Mesothelial cell of epicardium (in vitro differentiated cells): ENCODE measurements at places on chromosomes 5 and 9.

GRCh38 chr5:89703817-89704216, 705.7 kb downstream of the CETN3 start:
- no peak for DNase-seq

DNA sequence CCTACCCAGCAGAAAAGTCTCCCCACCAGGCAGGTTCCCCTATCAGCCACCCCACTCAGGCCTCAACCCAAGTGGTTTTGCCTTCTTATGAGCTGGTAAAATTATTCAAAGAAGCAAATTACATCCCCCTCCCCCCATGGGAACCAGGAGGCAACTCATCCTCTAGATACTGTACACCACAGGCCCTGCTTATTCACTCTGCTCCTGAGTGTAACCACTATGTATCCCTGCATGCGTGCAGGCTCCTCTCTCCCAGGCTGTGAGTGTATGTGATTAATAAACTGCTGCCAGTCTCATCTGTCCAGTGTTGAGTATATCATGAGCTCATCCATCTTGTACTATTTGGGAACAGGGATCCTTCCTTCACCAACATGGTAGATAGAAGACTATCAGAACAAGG, 8.6 kb downstream of the KCTD16 start:
- no peak for DNase-seq

- DNase-seq, result no peak
These were observed 458.2 kb downstream of the TMEM232 start for GRCh38 chr5:110268283-110268682.

DNA sequence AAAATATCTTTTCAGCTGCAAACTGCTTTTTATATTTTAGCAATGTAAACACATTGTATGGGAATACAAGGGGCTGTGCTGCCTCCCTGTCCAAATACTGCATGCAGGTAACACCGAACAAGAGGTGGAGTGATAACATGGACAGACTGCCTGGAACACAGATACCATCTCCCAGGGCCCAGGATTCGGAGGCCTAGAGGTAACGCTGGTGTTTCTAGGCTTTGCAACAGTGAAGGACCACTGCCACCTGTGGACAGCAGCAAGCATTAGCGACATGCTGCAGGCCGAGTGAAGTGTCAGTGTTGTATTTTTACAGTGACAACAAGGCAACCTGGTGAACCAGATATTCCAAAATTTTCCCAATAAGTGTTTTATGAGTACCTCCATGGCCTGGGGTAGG, 379.1 kb downstream of the DMRT2 start:
- no peak for DNase-seq

DNA sequence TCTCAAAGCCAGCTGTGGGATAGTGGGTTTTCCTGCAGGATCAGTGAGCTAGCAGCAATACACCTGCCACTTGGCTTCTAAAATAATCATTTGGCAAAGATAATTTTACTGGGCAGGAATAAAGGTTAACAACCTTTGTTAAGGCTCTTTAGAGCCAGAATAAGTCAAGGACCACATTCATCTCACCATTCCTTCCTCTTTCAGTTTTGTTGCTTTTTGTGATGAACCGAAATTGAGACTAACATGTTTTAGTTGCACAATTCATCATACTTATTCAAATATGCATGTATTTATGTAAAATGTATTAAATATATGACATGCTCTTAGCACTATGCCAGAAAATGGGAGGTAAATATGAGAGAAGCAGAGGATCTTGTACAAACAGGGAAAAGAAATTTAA, 824.4 kb upstream of the TYRP1 start:
- no peak for DNase-seq

DNA sequence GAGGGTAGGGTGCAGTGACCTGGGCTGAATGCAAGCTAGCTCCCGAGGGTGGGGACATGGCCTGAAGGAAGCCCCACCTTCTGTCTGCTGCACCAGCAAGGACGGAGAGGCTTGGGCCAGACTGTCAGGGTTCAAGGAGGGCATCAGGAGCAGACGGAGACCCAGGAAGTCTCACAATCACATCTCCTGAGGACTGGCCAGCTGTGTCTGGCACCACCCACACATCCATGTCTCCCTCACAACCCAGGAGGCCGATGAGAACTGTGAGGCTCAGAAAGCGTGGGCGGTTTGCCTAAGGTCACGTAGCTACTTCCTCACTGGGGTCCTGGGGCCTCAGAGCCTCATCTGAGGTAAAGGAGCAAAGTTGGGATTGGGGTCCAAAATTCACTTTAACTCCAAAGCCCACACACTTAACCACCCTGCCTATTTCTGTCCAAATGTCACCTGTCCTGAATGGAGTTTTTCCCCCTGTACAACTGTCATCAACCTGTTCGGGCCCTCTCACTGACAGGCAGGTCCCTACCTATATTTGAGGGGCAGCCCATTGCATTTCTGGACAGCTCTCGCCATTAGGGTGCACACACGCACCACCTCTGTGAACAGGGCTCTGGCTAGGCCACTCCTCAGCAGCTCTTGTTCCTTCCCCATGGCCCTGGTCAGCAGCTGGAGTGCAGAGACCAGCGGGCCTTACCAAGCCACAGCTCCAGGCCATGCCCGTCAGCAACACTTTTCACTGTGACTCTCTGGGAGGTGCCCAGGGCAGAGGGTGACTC, 3.4 kb downstream of the IL13 start:
- no peak for DNase-seq

DNA sequence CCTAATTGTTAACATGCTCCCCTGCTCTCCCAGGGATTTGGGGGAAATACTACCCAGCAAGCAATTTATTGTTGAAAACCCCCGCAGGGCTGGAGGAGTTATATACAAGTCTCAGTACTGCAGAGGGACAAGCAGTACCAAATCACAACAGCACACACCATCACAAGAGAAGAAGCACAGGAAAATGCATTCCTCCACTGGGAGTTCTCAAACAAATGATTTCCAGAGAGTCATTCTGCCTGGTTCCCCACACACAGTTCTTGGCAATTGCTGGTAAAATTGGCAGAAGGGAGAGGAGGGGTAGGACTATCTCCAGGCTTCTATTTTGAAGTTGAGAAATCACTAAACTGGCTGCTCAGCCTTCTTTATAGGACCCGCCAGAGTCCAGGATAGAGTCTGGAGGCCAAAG, 16.8 kb downstream of the SIL1 start:
- no peak for DNase-seq

DNA sequence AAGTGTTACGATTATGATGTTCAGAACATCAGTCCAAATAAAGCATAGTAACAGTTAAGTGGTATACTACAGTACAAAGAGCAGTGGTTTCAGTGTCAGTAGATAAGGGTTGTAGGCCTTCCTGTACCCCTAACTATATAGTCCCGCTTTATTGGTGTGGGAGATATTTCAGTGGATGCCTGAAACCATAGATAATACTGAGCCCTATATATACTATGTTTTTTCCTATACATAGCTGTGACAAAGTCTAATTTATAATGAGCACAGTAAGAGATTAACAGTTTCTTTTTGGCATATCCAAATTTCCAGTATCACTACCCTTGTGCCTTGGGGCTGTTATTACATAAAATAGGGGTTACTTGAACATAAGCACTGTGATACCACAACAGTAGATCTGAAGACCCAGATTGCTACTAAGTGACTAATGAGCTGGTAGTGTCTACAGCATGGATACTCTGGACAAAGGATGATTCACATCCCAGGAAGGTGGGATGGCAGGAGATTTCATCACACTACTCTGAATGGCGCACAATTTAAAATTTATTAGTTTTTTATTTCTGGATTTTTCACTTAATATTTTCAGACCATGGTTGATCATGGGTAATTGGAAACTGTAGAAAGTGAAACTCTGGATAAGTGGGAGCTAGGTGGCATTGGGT, 119.3 kb downstream of the RPS23 start:
- no peak for DNase-seq

DNA sequence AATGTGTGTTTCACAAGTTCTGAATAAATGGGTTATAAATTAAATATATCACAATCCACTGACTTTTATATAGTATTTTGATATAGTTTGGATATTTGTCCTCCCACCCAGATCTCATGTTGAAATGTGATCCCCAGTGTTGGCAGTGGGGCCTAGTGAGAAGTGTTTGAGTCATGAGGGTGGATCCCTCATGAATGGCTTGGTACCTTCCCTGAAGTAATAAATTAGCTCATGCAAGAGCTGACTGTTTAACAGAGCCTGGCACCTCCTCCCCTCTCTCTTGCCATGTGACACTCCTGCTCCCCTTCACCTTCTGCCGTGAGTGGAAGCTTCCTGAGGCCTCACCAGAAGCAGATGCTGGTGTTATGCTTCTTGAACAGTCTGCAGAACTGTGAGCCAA, 127.9 kb upstream of the PALM2AKAP2 start:
- no peak for DNase-seq

DNA sequence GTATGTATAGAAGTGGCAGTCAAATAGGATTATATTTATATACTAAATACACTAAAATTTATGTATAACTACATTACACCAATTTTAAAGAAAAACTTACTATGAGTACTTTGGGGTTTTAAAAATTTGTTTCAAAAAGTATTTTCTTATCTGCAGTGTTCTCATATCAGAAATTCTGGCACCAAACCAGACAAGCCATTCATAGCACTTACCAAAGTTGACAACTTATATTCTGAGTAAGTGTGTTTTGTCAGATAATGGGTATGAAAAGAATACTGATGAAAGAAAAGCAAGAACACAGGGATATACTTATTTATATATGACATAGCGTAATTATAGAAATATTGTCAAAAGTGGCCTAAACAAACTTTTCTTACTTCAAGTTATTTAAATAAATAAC, 67.5 kb downstream of the SPEF2 start:
- DNase-seq, result no peak

GRCh38 chr5:68771732-68772131, 322.1 kb upstream of the SLC30A5 start:
- no peak for DNase-seq

GRCh38 chr9:98494852-98495251, 213.9 kb downstream of the GABBR2 start:
- no peak for DNase-seq

DNA sequence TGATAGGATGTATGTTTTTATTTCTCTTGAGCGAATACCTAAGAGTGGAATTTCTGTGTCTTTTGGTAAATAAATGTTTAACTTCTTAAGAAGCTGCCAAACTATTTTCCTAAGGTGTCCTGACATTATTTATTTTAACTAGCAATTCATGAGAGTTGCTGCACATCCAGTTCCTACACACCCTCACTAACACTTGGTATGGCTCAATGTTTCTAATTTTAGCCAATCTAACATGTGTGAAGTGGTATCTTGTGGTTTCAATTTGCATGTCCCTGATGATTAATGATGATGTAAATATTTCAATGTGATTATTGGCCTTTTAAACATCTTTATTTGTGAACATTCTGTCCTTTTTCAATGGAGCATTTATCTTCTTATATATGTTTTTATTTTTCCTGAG, 2095.5 kb upstream of the C9orf72 start:
- no peak for DNase-seq

DNA sequence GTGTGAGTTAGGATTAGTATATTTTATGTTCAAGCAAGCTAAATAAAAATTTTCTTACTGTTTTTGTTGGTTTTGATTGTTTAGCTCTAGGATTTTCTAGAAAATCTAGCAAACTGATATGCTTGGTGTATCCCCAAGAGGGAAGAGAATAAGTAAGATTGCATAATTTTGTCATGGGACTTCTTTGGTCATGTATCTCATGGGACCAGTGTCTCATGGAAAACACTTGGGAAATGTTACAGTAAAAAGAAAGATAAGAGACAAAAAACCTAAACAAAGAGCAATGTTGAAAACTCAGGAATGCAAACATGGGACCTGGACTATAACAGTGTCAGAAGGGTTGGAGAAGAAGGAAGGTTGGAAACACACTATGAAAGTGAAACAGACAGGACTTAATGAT, 119.4 kb downstream of the TLR4 start:
- no peak for DNase-seq

DNA sequence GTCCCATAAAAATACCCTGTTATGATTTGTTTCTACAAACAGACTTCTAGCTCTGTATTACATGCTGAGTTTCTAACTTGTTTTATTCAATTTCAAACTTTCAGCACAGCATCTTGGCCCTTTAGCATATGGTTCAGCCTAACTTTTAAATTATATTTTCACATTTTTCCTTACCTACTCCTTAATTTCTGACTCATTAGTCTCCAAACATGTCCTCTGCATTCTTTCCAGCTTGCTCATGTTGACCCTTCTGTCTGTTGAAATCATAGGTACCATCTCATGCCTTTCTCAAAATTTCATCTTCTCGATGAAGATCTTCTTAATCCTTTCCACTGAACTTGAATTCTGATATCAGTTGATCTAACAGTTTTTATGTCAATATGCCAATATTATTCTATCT, 200.9 kb upstream of the RIOK2 start:
- DNase-seq, result no peak

GRCh38 chr5:179836225-179837019, 15.7 kb downstream of the SQSTM1 start:
- no peak for DNase-seq

DNA sequence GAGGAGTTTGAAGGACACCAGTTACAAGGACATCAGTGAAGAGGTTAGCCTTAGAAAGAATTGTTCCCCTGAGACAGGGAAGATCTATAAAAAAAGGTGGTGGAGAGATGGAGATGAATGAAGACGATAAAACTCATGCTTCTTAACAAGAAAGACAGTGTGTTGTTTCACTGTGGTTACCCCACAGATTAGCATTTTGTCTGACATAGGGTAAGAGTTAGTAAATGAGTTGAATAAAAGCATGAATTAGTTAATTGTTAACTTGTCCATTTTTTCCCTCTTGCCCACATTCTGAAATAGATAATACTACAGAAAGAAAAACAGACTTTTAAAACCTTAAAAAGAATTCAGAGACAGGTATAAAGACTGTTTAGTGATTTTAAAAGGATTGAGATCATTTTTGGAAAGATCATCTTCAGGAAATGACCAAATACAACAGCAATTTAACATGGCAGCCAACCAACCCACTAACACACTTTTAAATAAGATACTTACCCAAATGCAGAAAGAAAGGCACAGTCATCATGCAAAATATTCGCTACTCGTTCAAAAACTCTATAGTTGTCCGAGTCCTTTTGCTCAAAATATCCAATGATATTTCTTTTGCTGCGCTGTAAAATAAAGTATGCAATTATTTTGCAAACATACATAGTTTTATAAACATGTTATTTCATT, 78.5 kb downstream of the ERP44 start:
- DNase-seq, result no peak

GRCh38 chr9:120839146-120839545, 3.6 kb downstream of the PSMD5 start:
- no peak for DNase-seq
